Cardiac ventricle fibroblast (primary cell): ENCODE measurements at places on chromosomes 1 and 21. TPM values are rescaled to one million over a fixed set of nuclear protein-coding genes. Genes with fewer than 3 reads are reported as not detected.

Gene S100A6
- 1,170 and 1,265 TPM in 2 replicates for total RNA-seq

Gene SLAMF1
- not detected in 2 replicates for total RNA-seq

Gene OR2T4
- total RNA-seq = not detected in 2 replicates

Gene ARV1
- 11.7 and 17.0 TPM in 2 replicates for total RNA-seq

Gene TDRD10
- total RNA-seq = 0.37 and 0.49 TPM in 2 replicates

Gene CLDN17
- total RNA-seq = not detected in 2 replicates

Gene C1orf94
- total RNA-seq = not detected in 2 replicates

Gene KRTAP7-1
- total RNA-seq = not detected in 2 replicates

Gene SLFNL1
- 0.12 and 0.15 TPM in 2 replicates for total RNA-seq
